ENCODE measurements at places on chromosomes 4 and X.

- DNase-seq: no peak
Observed at GRCh38 chr4:100340512-100341485, 150.5 kb upstream of the DDIT4L start.

DNA sequence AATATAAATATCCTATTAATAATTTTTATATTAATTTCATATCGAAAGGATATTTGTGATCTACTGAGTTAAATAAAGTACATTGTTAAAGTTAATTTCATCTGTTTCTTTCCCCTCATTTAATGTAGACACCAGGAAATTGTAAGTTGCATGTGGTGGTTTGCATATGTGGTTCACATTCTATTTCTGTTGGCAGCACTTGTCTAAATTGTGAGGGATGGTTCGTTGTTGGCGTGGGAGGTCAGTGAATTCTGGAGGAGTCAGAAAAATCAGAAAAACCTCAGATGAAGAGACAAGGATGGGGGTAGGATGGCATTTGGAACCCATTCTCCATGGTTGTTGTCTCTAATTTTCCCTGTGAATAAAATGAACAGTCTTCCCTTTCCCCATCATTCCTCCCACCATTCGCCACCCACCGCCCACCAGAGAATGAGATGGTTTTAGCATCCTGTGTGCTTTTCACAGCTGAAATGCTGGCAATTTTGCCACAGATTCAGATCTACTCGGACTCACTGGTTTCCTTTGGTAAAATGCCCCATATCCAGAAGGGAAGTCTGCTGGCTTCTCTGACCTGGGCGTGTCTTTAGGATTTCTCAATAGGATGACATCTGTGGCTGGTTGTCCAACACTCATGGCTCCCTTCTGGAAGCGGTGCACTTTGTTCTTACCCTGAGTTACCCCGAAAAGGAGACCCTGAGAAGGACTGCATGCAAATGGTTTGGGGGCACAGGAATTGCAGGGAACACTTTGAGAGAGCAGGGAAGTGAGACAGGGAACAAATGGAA lies 52.3 kb downstream of the LGI2 start:
- DNase-seq: no peak

DNA sequence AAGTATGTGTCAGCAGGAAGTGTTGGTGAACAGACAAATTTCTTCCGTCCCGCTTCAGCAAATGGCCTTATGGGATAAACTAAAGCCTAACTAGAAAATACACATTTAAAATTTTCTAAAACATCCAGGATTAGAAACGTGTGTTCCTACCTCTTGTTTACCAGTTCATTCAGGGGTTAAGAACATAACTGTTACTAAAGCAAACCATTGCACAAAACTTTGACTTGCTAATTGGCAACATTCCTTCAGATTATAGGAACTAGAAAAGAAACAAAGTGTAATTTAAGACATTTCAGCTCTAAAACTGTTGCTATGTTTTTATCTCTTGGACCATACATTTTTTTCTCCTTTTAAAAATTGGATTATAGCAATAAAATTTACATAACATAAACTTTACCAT lies 39.5 kb upstream of the CXCL13 start:
- DNase-seq: no peak

DNA sequence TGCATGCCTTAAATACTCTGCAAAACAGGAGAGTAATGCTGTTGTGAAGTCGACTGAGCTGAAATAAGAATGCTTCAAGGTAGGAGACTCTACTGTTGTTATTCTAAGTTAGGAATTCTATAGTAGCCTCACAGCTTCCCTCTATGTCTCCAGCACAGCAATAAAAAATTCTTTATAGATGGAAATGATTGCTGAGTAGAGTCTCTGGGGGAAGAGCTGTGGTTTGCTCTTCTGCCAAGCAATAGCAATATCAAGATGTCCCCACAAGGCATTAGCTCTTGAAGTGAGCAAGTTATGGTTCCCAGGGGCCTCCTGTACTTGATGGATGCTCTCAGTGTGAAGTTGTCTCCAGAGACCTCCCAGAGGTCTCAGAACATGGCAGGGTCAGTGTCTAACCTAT lies 880.6 kb upstream of the FRG1 start:
- DNase-seq: no peak

- DNase-seq: no peak
Observed at GRCh38 chr4:155964016-155964891, 10.6 kb upstream of the CTSO start.

DNA sequence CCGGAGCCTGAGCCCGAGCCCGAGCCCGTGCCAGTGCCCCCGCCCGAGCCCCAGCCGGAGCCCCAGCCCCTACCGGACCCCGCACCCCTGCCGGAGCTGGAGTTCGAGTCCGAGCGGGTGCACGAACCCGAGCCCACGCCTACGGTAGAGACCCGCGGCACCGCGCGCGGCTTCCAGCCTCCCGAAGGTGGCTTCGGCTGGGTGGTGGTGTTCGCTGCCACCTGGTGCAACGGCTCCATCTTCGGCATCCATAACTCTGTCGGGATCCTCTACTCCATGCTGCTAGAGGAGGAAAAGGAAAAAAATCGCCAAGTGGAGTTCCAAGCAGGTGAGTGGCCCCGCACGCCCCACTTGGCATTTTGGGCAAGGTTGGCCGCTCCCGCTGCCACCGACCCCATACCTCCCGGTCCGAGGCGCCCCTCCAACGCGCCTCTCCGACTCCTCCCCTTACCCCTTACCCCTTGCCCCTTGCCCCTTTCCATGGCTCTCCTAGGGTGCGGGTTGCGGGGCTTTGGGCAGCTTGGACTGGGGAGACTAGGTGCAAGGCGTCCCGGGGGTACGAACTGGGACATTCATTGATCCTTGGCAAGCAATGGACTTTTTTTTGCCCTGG lies 553 bp downstream of the SLC16A2 start:
- no peak for DNase-seq

- DNase-seq: no peak
Observed at GRCh38 chrX:23317799-23318724, 16.6 kb upstream of the PTCHD1 start.

DNA sequence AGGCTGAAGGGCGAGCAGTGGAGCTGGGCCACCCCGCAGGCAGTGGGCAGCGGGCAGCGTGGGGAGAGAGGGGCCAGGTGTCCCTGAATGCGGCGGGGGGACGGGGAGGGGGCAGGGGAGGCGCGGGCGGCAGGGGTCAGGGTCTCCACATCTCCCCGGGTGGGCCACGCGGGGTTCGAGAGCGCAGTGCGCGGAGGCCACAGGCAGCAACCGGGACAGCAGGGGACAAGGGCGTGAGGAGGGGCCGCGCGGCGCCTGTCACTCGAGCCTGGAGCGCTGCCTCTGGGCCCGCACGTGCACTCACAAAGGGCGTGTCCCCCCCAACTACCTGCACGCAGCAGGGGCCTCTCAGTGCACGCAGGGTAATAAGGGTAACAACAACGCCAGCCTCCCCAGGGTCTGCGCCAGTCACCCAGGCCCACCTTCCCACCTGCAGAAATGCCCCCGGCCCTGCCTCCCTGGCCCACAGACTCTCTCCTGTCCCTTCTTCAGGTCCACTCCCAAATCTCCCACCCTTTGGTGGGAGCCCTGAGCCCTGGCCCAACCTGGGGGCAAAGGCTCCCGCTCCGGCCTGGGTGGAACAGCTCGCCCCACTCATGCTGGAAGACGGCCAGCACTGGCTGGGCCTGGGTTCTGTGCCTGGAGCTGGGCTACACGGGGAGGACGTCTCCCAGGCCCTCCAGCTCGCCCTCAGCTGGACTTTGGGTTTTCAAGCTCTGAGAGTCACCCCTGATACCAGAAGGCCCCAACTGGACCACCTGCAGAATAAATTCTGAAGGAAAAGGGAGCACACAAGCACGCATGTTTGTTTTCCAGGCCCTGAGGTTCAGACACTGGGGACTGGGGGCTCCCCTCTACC lies 53.2 kb downstream of the ZFYVE28 start:
- DNase-seq: no peak

DNA sequence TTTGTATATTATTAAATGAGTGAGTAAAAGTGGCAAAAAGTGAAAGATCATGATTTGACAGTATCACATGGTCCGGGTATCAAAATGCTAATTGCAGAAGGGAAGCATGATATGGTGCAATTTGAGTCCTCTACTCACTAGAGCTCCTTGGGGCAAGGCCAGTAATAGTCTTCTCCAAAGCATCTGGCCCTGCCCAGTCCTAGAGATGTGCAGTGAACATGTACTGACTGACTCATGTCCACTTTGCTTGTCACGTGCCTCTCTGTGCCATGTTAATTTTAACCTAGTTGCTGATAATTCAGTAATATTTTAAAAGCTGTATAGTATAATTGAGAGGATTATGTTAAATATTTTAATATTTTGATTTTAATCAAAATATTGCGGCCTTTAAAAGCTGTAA lies 54.6 kb upstream of the TENM3 start:
- DNase-seq: no peak

DNA sequence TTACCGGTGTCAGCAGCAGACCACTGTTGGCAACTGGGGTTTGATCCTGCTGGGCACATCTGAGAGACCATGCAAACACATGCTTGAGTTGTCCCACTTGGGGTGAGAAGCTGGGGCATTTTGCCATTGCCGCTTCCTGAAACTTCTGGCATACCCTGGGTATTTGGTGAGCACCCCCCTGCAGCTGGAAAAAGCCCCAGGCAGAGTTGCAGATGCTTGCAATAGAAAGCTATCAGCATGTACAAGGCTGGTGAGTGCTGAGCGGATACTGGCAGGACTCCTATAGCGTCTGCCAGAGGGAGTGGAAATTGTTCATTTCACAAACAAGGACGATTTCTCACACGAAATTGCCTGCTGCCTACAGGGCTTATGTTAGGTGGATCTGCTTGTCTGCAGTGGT lies 32.3 kb downstream of the SUPT20HL1 start:
- no peak for DNase-seq

DNA sequence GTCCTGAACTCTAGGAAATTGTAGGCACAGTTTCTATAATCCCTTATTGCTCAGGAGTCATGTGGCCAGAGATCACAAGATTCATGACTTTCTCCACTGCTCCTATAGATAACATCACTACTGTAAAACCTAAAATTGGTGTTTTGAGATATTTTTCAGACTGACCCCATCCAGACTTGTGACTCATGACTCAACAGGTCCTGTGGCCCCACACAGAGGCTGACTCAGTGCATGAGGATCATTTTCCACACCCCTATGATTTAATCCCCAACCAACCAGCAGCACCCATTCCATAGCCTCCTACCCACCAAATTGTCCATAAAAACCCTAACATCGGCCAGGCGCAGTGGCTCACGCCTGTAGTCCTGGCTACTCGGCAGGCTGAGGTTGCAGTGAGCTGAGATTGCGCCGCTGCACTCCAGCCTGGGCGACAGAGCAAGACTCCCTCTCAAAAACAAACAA lies 13.2 kb upstream of the XIAP start:
- DNase-seq: no peak

DNA sequence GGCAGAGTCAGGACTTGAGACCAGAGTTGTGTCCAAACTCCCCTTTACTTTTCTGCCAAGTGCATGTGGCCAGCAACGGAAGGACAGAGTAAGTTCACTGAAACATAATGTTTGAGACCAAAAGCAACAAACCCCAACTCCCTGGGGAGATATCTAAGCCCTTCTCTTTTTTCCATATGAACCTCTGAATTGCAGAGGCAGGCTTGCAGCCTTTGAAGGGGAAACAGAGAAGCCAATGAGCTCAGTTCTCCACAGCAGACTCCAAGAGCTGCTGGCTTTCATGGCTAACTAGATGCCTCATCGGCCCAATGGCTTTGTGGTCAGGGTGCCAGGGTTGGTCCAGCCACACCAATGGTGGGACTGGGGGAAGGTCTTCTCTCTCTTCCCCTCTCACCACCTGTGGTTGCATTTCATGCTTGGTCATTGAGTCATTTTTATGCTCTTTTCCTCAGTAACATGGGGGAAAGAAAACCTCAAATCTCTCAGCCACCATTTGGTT lies 34.0 kb downstream of the STARD8 start:
- DNase-seq: no peak

GRCh38 chr4:110484767-110485166 lies 8.8 kb downstream of the ENPEP start:
- no peak for DNase-seq

- no peak for DNase-seq
Observed at GRCh38 chrX:136275553-136275952, 24.4 kb upstream of the MAP7D3 start.

- no peak for DNase-seq
Observed at GRCh38 chrX:5976332-5976731, 252.3 kb downstream of the NLGN4X start.

GRCh38 chr4:36551697-36552214 lies 270.3 kb downstream of the DTHD1 start:
- DNase-seq: no peak

DNA sequence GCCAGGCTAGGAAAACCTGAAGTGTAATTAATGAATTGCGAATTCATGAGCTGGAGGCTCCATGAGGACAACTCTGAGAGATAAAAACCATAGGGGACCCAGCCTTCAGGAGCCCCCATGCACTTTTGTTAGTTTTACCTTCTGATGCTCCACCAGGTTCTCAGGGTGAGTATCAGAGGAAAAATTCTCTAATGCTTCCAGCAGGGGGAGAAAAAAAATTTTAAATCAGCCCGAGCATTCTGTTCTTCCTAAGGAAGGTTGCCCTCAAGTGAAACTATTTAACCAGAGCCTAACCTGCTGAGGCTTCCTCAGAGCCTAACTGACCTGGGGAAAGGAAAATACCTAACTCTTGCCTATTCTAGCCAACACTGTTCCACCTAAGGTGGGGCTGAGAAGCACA lies 552.6 kb downstream of the PPARGC1A start:
- no peak for DNase-seq

DNA sequence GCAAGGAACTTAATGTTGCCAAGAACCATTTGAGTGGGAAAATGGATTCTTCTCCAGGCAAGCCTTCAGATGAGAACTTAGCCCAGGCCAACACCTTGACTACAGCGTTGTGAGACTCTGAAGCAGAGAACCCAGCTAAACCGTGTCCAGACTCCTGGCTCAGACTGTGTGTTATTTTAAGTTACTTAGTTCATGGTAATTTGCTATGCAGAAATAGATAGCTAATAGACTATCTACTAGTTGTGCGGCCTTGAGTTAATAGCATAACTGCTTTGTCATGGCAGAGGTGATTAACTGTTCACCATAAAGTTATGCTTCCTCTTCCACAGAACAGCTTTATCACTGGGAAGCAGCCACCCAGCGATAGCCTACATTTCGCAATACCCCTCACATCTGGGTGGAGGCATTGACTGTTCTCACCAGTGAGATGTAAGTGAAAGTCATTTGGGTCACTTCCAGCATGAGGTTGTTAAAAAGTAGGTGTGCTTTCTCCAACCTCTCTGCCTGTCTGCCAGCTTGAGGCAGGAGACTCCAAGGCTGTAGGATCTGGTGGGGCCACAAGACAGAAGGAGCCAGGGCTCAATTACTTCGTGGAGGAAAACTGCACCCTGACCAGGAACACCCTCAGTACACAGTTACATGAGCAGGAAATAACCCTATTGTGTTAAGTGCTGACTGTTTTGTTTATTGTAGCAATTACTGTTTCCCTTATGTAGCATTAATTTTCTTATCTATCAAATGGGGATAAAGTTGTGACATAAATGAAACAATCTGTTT lies 94.2 kb downstream of the GPAT3 start:
- DNase-seq: no peak

DNA sequence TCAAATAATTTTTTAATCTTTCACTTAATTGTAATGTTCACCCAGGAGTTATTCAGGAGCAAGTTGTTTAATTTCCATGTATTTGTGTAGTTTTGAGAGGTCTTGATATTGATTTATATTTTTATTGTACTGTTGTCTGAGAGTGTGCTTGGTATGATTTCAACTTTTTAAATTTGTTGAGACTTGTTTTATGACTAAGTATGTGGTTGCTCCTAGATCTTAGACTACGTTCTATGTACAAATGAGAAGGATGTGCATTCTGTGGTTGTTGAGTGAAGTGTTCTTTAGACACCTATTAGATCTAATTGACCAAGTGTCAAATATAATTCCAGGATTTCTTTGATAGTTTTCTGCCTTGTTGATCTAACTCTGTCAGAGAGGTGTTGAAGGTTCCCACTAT lies 353.3 kb upstream of the GNPDA2 start:
- no peak for DNase-seq
